ENCODE measurements at places on chromosomes 11 and 22. TPM values are rescaled to one million over a fixed set of nuclear protein-coding genes. Genes with fewer than 3 reads are reported as not detected.

UCP2 gene
- 279 TPM for total RNA-seq

PC gene
- 10.9 TPM for total RNA-seq

CDHR5 gene
- total RNA-seq: not detected

CHST1 gene
- total RNA-seq: 0.80 TPM

HMBS gene
- total RNA-seq: 40.5 TPM

Data from activated CD8-positive, alpha-beta memory T cell treated with anti-CD3 and anti-CD28 coated beads for 36 hours (primary cell).